ENCODE measurements at places on chromosomes 1 and 21. TPM values are rescaled to one million over a fixed set of nuclear protein-coding genes. Genes with fewer than 3 reads are reported as not detected.

DNA sequence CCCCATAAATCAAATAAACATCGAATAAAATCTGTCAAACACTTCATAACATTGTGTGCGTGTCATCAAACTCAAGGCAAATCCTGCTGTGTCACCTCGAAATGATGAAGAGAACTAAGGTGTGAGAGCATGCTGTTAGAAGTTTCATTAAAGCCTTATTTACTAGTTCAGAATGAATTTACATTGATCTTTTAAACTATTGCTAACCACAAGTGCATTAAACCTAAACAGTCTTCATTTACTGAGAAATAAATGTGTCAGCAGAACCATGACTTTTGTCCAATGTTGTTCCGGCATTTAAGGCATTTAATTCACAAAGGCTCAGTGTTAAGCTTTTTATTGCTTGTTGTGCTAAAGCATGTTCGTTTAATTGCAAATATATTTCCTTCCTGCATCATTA, 474.4 kb downstream of the SETD4 start:
- DNase-seq = no peak

- DNase-seq = no peak
Measured at GRCh38 chr1:69404486-69404885, 163.2 kb upstream of the LRRC7 start.

DNA sequence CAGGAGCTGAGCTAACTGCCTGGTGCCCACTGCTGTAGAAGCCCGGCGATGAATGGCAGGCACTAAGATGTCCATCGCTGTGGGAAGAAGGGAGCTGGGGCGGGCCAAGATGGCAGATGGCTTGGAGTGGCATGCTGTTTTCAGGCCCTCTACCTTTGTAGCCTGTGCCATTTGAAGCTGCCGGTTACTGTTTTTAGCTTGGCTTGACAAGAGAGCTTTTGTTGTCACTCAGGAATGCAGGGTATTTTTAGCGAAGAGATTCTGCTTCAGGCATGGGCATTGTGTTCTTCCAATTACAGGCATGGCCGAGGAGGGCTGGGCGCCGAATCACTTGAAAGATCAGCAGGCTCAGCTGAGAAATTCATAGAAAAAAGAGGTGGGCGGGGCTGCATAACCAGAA, 348.7 kb downstream of the RPS6KC1 start:
- peak; percentile 33 for DNase-seq

DNA sequence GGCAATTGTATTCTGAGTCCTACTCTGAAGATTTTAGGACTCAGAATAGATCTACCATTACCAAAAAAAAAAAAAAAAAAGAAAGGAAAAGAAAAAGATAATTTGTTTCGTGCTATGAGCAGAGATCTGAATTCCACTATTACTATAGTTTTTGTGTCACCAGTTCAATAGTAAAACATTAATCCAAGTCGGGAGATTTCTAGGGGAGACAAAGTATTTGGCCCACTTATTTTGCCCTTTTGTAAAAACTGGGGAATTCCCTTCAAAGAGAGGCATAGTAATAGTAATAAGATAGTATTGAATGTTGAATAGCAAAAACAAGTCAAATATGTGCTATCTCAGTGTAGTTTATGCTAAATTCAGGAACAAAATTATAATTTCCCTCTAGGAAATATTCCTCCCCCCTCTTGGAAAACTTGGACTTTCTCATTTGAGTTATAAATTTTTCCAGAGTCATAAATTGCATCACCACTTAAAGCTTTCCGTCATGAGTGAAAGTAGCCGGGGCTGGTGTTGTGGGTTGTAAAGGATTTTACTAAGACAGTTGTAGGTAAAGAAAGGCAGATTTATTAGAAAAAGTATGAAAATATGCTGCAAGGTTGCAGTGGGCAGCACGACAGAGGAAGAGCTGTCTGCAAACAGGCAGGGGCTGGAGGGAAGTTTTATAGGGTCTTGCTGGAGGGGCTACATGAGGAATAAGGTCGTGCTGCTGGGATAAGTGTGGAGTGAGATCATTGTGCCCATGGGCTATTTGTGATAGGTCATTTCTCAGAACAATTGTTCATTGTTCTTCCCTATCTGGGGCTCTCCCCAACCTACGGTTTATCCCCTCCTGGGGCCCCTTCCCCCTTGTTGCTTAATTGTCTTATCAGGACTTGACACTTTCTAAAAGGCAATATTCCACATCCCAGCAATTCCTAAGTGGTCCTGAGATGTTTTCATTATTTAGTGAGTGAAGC, 1009.9 kb downstream of the PLA2G4A start:
- DNase-seq = no peak

GRCh38 chr1:101200513-101200912, 36.3 kb upstream of the S1PR1 start:
- DNase-seq = peak; percentile 89

The ESRRG gene
- 0.52 TPM for total RNA-seq

DNA sequence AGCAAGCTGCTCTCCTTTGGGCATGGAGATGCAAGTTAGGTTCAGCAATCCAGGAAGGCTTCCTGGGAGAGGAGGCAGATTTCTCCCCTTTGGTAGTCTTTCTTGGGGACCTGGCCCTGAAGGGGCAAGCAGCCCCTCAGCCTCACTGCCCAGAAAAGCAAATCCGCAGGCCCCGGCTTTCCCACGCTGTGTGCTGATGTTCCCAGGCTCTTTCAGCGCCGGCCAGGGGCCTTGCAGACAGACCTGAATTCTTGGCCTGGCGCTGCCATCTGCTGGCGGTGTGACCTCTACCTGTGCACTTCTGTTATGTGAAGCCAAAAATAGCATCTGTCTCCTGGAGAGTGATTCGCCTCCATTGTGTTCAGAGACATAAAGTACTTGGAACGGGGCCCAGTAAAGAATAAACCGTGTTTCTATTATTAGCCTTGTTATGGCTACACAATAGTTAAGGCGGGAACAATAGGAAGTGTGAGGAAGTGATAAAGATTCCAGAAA, 64.8 kb downstream of the ALPL start:
- peak; percentile 81 for DNase-seq

DNA sequence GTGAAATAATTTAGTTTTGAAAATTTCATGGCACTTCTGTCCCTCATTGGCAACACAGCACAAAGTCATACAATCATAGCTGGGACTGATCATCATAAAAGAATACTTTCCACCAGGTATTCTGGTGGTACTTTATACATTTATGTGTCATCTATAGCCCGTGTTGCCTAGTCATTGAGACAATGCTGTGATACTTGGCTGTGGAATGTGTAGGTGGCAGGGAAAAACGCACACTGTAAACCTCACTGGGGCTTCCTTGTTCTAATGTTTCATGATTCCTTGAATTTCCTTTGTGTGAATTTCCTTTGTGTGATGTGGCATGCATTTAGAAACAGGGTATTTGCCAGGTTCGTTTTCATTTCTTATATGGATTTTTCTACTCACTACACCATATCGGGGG, 118.3 kb downstream of the FMN2 start:
- DNase-seq = no peak

DNA sequence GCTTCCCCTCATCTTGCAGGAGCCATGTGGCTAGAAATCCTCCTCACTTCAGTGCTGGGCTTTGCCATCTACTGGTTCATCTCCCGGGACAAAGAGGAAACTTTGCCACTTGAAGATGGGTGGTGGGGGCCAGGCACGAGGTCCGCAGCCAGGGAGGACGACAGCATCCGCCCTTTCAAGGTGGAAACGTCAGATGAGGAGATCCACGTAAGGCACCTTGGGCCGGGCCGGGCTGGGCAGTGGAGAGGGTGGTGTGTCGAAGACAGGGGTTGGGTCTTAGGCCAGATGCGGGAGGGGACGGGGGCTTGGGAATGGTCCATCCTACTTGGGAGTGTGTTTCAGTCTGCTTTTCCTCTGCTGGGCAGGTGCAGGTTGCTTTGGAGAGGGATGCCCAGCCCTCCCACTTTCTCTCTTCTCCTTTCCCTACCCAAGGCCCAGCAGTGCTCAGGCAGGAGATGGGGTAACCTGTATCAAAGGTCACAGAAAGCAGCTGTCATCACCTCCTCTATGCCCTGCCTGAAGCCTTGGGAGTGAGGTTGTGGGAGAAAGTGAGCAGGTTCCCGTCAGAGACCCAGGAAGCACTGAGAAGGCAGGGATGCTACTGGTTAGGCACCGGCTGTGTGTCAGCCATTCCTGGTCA, 18.9 kb downstream of the EPHX1 start:
- DNase-seq = no peak

GRCh38 chr1:12155328-12155727, 11.5 kb upstream of the TNFRSF1B start:
- DNase-seq = no peak

- DNase-seq = no peak
Measured at GRCh38 chr1:44620072-44620471, 54.2 kb downstream of the TMEM53 start.

DNA sequence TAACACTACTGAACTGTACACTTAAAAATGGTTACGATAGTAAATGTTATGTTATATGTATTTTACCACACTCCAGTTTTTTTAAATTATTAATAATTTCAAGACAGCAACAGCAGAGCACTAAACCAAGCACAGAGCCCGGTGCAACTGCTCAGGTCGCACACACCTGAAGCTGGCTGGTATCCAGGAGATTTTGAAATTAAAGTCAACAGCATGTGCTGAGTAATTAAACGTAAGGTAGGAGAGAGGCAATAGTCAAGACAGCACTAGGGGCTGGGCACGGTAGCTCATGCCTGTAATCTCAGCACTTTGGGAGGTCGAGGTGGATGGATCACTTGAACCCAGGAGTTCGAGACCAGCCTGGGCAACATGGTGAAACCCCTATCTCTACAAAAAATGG, 35.1 kb upstream of the SLC30A10 start:
- no peak for DNase-seq

The TBX15 gene
- 0.87 TPM for total RNA-seq

The RAP1GAP gene
- 23.5 TPM for total RNA-seq

DNA sequence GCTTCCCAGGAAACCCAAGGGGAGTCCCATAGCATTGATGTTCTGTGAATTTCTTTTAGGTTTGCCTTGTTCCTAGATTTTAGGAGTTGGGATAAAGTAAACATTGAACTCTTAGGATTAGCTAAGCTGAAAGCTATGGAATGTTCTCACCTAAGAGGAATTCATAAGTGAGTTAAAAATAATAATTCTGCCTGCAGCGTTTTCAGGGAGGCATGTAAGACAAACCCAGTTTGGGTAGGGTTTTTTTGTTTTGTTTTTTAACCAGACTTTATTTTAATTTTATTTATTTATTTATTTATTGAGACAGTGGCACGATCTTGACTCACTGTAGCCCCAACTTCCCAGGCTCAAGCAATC, 28.9 kb upstream of the CD101 start:
- DNase-seq = no peak

DNA sequence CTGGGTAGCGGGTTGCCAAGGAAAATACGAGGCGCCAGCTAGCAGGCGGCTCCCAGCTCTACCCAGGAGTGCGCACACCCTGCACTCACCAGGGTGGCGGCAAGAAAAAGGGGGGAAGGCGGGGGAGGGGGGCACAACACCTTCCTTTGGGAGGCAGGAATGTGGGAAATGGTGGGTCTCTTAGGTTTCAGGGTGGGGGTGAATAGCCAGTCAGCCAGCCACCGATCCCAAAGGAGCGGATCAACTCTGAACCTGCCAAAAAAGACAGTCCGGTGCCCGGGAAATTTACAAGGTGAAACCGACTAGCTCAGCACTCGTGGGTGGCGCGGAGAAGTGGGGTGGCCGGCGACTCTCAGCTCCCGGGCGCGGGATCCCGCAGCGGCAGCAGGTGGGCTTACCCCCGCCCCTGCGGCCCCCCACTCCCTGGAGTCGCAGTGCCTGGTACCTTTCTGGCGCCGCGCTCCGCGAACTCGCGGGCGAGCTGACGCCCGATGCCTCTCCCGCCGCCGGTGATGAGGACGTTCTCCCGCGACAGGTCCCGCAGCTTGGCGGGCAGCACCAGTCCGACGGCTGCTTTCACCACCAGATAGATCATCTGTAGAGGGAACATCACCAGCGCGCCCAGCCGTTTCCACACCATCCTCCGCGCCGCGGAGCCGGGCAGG, 1.2 kb downstream of the DHRS3 start:
- no peak for DNase-seq

The RGS5 gene
- total RNA-seq = 3.3 TPM

Measured in renal cortical epithelial cell (primary cell).